SJCRH30 (cell line): ENCODE measurements at places on chromosomes 4 and X. TPM values are rescaled to one million over a fixed set of nuclear protein-coding genes. Genes with fewer than 3 reads are reported as not detected.

DNA sequence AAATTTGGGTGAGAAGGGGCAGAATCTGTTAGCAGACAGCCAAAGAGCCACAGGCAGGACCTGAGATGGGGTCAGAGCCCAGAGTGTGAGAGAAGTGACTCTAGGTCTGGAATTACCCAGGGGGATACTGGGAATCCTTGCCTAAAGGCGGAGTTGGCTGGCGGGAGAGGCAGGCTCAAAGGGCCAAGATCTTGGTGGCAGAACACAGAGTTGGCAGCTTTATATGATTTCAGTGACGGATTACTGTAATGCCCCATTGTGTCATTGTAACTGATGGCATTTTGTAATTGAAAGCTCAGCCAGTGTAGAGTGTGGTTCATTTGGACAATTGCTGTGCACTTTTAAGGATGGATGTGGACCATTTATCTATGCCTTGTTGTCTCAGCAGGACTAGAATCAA is 77.3 kb downstream of the SMIM20 start:
- DNase-seq: no peak

- no peak for DNase-seq
Observed at GRCh38 chr4:67869580-67870190, 14.1 kb downstream of the TMPRSS11D start.

DNA sequence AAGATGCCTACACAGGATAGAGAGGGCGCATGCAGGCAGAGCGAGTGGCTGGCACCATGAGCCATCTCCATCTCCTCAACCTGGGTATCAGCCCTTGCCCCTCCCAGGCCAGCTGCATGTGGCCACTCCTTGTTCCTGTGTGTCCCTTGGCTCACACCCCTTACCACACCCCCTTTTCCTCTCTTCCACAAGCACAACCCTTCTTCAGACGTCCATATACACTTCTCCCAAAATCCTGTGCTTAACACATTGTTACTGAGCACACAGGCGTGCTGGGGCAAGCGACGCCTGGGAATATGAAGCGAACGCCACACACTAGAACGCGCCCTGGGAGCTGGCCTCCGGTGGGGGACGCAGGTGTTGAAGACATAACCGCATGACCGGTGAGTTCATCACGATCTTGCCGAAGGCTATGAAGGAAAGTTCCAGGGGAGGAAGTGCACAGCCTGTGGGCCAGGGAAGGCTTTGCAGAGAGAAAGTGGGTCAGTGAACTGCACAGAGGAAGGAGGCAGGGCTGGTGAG is 19.1 kb upstream of the KIAA0232 start:
- no peak for DNase-seq

GRCh38 chrX:119647552-119648420 is 41.6 kb upstream of the NKRF start:
- DNase-seq: no peak

GRCh38 chrX:129347291-129347690 is 176.0 kb downstream of the SMARCA1 start:
- no peak for DNase-seq

GRCh38 chrX:31124536-31124935 is 52.7 kb upstream of the FTHL17 start:
- DNase-seq: no peak

- DNase-seq: no peak
Observed at GRCh38 chrX:24774650-24775049, 80.9 kb downstream of the POLA1 start.

- no peak for DNase-seq
Observed at GRCh38 chrX:49230500-49231232, 2.5 kb downstream of the CACNA1F start.

Gene DIAPH2
- total RNA-seq: 19.7 and 22.5 TPM in 2 replicates

Gene TENM3
- total RNA-seq: 57.4 and 58.5 TPM in 2 replicates

Gene LRRC66
- 0.10 and 0.16 TPM in 2 replicates for total RNA-seq

Gene OPN1MW2
- not detected in 2 replicates for total RNA-seq

Gene ADGRG4
- total RNA-seq: not detected in 2 replicates
